AG09319 (cell line): ENCODE measurements at places on chromosomes 7 and 10.

DNA sequence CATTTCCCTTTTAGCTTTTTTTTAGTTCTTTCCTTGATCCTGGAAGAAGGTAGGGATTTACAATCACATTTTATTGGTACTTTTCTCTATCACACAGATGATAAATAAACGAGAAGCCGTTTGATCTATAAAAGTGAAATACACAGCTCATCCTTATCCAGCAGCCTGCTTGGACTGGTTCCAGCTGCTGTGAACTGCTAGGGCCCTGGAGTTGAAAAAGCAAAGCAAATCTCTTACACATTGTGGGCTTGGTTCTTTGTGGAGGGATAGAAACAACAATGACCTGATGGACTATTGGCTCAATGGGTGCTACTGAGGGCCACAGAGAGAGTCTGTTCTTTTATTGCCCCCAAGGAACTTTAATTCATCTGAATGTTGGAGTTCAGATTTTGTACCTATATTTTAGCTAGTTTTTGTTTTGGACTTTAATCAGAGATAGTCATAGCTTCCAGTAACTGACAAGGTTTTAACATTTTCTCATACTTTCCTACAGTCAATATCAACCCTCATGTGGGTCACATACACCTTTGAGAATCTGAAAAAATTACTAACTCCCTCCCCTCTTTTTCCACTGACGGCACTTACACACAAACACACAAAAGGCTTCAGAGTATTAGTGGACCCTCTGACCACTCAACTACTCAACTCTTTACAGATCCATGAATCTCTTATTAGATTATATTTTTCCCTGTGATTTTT, 91.6 kb upstream of the CCDC6 start:
- no peak for DNase-seq

DNA sequence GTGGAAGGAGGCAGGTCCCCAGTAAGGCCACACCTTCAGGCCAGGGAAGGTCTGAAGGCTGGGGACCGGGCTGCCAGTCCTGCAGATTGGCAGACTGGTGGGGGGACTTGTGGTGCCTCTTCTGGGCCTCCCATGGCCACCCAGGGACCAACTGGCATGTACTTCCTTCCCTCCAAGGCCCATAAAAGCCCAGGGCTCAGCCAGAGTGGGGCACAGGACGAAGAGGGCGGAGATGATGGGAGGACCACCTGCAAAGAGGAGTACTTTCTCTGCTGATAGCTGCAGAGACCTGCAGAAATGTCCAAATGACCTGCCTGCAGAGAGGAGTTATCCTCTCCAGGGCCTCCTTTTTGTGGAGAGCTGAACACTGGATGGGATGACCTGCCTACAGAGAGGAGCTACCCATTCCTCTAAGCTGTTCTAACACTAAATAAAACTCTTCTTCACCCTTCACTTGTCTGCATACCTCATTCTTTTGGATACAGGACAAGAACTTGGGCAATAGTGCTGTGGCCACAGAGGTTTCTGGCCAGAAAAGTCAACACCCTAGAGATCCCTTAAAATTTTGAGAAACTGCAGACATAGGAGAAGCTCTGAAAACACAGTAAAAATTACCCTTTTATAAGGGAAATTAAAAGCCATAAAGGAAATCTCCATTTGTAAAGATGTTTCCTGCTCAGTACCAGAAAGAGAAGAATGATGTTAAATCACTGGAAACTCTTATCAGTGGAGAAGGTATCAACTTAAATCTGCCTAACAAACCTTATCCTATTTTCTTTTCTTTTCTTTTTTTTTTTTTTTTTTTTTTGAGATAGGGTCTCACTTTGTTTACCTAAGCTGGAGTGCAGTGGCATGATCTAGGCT, 20.7 kb upstream of the PRF1 start:
- DNase-seq, result no peak

DNA sequence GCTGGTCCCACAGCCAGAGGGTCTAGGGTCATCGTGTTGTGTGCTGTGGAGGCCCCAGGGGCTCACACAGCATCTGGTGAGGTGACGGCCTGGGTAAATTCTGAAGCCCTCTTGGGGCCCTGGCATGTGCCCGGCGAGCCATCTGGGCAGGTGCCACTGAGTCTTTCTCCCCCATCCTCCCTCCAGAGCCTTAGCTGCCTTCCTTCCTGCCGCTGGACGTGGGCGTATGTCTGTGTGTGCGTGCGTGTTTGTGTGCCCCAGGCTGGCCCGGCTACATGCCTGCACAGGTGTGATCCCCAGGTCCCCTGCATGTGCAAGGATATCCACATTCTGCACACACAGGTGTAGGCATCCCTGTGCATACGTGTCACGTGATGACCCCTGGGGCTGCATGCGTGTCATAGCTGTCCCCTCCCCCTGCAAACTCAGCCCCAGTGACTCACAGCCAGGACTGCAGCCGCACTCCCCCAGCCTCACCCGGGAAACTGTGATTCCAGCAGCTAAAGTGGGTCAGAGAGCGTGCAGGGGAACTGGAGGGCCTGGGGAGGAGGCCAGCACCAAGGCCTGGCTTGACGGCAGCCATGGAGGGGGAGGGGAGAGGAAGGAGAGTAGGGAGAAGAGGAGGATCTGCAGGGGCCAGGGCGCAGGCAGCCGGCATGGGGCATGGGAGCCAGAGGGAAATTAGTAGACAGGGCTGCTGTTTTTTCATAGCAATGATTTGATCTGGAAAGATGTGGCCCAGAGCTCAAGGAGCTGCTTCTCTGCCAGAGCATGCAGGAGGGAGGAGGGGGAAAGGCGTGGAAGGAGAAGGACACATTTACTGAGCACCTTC, 46.4 kb downstream of the ELFN1 start:
- DNase-seq, result no peak

- DNase-seq, result no peak
These were observed 769.3 kb downstream of the SORCS1 start for GRCh38 chr10:106395041-106395749.

DNA sequence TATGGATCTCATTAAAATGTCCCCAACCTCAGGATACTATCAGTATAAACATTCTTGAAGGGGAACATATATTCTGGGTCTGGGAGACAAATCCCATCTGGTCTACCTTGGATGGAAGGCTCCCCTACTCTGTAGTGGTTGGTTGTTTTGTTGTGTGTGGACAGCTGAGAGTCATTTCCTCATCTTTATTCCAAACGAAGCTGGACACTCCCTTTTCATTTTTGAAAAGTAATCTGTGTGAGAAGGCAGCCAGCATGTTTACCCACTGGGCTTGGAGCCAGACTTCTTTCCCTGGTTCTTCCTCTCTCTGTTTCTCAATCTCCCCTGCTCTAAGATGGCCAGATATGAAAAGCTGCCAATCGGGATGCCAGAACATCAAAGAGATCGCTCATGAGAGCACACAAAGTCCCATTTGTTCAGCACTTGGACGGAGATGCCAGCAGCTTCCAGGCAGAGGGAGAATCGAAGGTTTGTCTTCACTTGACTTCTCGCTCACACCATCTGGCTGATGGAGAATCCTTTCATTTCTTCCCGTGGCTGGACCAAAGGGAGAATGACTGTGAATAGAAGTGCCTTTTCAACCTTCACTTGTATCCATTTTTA, 108.1 kb upstream of the AGR3 start:
- DNase-seq, result peak; percentile 91

GRCh38 chr7:153061910-153062528, 302.5 kb downstream of the ACTR3B start:
- no peak for DNase-seq

GRCh38 chr10:132595854-132596253, 58.3 kb downstream of the INPP5A start:
- DNase-seq, result no peak

DNA sequence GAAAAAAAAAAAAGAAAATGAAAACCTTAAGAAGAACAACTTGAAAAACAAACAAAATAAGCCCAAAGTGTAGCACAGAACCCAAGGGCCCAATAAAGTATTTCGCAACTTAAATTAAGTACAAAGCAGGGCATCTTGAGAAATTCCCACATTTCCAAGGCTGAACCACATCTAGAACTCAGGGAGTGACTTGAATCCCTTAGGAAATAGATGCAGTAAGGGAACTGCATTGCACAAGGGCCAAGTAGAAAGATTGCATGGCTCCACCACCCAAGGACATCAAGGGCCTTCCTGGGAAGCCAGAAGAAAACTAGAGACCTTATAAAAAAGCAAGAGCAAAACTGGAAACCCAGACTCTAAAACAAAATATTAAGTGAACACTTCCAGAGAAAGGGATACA, 352.7 kb downstream of the CXCL12 start:
- no peak for DNase-seq

DNA sequence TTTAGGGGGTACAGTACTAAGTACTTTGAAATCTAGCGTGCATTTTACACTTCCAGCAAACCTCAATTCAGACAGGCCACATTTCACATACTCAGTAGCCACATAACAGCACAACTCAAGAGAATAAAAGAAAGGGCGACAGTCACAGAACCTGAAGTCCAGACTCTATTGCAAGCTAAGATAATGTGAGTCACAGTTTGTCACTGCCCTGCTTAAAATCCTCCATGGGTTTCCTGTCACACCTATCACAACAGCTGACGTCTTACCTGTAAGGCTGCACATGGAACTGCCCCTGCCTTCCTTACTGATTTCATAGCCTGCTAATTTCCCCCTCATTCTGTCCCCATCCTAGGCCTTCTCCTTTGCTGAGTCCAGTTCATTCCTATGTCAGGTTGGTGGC, 16.1 kb upstream of the CDK14 start:
- DNase-seq, result no peak

- DNase-seq, result no peak
These were observed 21.2 kb upstream of the LRRC4 start for GRCh38 chr7:128052404-128052803.

DNA sequence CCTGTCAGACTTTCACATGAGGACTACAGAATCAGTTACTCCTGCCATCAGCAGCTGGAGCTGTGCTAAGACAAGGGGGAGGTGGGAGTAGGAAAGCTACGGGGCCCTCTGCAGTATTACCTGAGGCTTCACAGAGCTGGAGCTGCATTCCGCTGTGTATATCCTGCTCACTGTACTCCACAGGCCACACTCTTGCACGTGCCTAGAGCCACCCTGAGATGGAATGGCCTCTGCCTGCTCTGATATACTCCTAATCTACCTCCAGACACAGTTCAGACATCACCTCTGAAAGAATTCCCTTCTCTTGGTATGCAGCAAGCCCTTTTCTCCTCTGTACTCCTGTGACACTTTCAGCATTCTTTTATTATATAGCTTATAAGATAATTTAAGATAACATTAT, 34.8 kb downstream of the TRDMT1 start:
- no peak for DNase-seq

DNA sequence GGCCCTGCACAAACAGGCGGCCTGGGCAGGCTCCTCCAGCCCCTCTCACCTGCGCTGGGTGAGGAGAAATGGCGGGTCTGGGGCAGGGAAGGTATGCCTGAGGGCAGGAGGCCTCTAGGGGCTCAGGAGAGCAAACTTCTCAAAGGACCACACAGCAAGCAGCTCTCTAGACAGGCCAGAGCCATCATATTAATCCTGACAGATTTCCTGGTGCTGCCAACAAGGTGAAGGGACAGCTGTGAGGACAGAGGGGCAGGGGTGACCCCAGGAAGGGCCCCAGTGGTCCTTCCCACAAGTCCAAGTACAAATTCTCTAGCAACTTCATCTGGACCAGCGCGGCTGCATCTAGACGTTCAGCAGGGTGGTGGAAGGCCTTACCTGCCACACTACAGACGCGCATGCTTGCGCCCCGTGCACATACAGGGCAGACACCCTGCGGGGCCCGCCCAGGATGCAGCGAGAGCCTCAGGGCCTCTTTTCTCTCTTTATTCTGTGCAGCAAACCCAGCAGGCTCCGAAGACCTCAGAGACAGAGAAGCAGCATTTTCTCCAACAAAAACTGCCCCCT, 62.1 kb downstream of the ZRANB1 start:
- no peak for DNase-seq

GRCh38 chr10:33764694-33765185, 430.3 kb upstream of the NRP1 start:
- no peak for DNase-seq

DNA sequence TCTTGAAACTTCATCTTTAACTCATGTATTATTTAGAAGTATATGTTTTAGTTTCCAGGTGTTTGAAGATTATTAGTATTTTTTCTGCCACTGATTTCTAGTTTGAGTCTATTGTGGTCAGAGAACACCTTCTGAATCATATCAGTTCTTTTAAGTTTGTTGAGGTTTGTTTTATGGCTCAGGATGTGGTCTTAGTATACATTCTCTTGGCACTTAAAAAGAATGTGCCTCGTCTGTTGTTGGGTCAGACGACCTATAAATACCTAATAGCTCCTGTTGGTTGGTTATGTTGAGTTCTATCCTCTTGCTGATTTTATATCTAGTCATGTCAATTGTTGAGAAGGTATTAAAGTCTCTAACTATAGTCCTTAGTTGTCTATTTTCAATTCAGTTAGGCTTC, 15.9 kb downstream of the TDRD1 start:
- DNase-seq, result no peak

GRCh38 chr7:148588670-148589131, 1.9 kb upstream of the C7orf33 start:
- DNase-seq, result no peak

DNA sequence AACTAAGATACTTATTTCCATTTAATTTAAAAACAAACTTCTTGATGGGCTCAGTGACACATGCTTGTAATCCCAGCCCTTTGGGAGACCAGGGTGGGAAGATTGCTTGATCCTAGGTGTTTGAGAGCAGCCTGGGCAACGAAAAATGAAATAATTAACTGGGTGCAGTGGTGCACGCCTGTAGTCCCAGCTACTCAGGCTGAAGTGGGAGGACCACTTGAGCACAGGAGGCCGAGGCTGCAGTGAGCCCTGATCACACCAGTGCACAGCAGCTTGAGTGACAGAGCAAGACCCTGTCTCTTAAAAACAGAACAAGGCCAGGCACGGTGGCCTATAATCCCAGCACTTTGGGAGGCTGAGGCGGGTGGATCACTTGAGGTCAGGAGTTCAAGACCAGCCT, 37.4 kb downstream of the AVL9 start:
- no peak for DNase-seq

DNA sequence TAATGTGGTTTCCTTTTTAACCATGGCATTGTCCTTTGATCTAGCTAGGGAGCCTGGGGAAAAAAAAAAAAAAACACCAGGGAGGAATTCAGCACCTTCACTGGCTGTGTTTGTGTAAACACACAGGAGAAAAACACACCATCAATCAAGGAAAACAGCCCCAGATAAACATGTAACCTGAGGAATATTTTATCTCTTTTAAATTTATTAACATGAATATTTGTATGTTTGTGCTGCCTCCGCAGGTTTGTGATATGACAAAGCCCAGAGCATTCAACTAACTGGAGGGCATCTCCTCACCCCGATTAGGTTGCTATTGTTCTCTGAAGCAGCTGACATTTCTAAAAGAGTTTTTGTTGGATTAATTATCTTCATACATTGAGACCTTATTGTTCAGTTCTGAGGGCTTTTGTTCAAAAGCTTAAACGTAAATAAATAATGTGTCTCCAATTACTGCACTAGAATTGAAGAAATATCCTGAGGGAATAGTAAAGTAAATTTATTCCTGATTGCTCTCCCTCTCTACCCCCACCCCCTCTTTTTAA, 89.4 kb upstream of the SEMA3E start:
- no peak for DNase-seq
